ENCODE measurements at places on chromosomes 11 and 22.

GRCh38 chr11:67111261-67111660, 7.8 kb upstream of the KDM2A start:
- DNase-seq: no peak

GRCh38 chr22:22748297-22748743, 103.9 kb downstream of the GGTLC2 start:
- DNase-seq: peak; percentile 66

DNA sequence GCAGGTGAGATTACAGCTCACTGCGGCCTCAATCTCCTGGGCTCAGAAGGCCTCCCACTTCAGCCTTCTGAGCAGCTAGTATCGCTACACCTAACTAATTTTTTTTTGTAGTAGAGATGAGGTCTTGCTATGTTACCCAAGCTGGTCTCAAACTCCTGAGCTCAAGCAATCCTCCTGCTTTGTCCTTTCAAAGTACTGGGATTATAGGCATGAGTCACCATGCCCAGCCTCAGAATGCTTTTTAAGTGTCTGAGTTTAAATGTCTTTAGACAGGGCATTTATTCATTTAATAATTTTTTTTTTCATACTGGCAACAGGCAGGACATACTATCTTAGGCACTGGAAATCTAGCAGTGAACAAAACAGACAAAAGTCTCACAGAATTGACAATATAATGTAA, 27.7 kb downstream of the LRP4 start:
- no peak for DNase-seq

DNA sequence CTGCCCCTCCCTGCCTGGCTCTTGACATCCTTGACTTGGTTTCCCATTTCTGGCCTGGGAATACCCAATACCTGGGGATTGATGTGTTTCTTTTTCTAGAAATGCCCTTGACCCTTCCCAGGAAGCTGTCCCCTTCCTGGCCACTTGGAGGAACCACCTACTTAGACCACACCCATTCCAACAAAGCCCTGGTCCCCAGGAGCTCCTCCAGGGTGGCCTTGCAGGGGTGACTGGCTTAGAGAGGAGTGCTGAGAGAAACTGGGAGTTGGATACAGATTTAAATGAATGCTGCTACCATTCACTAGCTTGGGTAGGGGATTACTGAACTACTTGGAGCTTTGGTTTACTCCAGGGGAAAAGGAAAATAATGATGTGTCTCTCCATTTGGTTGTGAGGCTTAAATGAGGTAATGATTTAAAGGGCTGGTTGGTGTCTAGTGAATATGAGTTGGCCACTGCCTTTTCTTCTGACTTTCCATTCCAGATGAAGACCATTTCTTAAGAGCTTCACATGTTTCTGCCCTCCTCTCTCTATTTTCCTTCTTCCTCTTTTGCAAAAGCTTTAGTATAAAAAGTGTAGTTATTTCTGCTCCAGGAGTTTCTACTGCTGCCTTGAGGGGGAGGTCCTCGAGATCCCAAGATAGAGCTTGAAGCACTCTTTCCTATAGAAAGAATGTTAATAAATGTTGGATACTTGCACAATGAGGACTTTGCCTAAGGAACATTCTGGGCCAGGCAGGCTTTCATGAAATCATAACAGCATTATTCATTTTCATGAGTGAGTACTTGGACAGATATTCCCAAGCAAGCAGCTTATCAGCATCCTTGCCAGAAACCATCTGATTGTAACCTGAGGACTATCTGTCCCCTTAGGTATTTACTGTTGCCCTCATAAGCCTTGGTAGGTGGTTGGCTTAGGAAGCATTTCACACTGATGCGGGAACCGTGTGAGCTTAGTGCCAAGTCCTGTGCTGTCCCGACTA, 22.4 kb downstream of the PANX1 start:
- DNase-seq: no peak

GRCh38 chr11:110522471-110522870, 92.7 kb downstream of the FDX1 start:
- peak; percentile 68 for DNase-seq

GRCh38 chr11:93659196-93659595, 2.3 kb upstream of the CEP295 start:
- no peak for DNase-seq

- no peak for DNase-seq
Measured at GRCh38 chr11:2130881-2131352, 8.3 kb downstream of the IGF2 start.

DNA sequence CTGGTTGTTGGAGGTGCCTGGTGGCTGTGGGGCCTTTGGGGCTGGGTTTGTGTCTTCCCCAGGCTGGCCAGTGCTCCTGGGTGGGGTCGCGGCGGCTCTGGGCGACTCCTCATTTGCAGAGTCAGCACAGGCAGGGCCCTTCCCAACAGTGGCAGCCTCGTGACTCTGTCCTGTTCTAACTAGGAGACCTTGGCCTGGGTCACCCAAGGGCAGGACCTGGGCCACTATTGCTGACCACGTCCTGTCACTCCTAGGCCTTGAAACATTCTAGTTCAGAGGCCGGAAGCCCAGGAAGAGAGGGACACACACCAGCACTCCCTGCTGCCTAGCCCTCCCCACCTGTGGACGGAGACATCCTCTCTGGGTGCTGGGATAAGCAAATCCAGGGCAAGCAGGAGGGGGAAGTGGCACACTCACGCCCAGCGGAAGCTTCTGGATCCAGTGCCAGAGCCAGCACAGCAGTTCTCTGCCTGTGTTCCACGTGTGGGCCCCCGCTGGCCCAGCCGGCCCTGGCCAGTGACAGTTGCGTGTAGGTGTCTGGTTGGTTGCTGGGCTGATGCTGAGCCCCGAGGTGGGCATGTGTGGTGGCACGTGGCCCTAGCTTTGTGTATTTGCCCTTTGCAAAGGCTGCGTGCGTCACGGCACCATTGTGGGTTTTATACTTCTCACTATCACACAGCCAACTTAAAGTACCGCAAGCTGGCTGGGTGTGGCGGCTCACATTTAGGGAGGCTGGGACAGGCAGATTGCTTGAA, 4.3 kb upstream of the CHID1 start:
- no peak for DNase-seq

DNA sequence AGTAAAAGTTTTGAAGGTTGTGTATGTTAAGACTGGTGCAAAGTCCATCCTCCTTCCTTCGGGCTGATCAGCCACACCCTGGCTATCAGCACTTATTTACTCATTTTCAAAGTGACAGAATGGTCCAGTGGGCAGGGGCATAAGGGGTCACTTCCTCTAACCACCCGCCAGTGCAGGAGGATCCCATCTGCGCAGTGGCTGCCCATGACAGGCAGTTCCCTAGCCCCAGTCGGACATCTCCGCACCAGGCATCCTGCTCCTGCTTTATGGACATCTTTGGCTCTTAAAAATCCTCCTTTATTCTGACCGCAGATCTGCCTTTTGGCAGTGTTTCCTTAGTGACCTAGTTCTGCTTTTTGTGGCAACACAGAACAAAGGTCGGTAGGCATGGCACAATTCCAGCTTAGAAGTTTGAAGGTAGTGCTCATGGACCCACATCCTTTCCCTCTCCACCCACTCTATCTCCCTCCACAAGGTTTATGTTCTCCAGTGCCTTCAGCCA, 55.9 kb downstream of the BMAL1 start:
- DNase-seq: peak; percentile 80

GRCh38 chr11:30128269-30128932, 102.4 kb upstream of the FSHB start:
- DNase-seq: peak; percentile 16

Data from KBM-7 (cell line).